ENCODE measurements at places on chromosomes 16 and 17.

GRCh38 chr16:77812856-77813500, 24.6 kb downstream of the VAT1L start:
- no peak for DNase-seq

DNA sequence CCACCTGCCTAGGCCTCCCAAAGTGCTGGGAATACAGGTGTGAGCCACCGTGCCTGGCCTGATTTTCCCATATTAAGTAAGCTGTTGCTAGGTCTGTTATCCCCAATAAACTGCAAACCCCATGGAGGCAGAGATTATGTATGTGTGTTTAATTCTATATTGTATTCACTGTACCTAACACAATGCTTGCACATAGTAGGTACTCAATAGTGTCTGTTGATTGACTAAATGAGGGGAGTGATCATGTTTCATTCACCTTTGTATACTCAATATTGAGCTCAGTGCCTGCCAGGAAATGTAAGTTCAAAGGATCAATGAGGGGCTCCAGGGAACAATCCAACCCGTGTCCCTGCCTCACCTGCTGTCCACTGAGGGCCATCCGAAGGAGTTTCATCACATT, 14.6 kb upstream of the GGA2 start:
- no peak for DNase-seq

- no peak for DNase-seq
Measured at GRCh38 chr16:72723781-72724180, 324.1 kb downstream of the ZFHX3 start.

DNA sequence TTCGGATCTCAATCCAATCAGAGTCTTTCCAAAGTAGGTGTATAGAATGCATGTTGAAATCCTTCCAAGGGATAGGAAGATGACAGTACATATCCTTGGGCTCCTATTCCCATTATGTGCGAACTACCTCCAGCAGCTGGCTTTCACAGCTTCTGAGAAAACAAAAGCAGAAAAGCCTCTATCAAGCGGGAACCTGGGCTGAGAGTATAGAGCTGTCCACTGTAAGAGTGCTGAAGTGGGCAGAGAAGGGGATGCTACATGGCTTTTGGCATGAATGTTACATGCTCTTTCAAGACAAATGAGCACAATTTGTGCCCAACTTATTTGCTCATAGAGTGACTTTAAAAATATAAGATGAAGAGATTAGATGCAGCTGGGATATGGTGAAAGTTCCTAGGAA, 993.5 kb downstream of the CDH8 start:
- no peak for DNase-seq

DNA sequence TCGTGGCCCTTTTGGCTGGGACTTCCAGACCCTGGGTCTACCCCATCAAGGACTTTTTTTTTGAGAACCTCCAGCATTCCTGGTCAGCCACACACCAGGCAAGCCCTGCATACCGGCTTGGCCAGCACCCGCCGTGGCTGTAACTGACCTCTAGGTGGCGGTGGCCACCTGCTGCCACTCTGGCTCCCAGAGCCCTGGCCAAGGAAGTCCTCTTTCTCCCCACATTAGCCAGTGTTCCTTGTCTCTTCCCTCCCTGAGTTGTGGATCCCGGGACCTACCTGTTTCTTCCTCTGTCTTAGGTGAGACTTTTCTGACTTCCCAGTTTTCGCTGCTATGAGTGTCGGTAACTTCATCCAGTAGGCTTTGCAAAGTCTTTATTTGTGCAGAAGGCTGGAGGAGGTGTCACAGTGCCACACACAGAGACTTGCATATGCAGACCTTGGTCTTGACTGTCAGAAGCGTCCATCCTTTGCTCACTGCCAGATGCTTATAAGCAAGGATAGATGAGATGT, 348.3 kb downstream of the CPPED1 start:
- peak; percentile 78 for DNase-seq

- no peak for DNase-seq
Measured at GRCh38 chr16:87691686-87692079, 74.1 kb downstream of the KLHDC4 start.

DNA sequence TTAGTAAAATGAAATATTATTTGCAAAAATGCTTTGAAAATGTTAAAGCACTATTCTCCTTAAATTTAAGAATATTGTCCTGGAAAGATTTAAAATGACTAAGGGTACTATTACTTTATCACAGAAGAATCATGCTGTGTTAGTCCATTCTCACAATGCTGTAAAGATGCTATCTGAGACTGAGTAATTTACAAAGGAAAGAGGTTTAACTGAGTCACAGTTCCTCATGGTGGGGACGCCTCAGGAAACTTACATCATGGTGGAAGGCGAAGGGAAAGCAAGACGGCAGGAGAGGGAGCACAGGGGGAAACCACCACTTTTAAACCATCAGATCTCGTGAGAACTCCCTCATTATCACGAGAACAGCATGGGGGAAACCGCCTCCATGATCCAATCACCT, 245.6 kb downstream of the IRX3 start:
- no peak for DNase-seq

DNA sequence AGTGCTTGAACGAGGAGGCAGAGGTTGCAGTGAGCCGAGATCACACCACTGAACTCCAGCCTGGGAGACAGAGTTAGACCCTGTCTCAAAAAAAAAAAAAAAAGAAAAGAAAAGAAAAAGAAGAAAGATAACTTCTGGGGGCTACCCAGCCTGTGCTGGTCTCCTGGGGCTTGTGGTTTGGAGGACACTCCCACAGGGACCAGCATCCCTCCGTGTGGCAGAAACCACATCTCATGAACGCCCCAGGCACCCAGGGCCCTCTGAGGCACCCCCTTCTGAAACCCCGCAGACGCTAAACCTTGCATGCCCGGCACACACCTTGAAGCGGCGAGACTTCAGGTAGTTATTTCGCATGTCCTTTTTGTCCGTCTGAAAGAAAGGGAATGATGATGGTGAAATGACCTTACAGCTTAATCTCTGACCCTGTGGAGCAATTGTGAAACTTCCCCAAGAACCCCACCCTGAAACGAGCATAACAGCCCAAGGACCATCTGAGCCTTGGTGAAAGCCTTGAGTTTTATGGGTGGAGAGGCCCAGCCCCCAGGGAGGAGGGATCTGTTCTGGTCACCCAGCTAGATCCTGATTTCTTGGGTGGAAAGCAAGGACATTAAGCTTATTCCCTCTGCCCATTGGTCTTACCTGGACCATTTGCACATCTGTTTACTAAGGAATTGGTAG, 55.0 kb downstream of the CNGB1 start:
- no peak for DNase-seq

DNA sequence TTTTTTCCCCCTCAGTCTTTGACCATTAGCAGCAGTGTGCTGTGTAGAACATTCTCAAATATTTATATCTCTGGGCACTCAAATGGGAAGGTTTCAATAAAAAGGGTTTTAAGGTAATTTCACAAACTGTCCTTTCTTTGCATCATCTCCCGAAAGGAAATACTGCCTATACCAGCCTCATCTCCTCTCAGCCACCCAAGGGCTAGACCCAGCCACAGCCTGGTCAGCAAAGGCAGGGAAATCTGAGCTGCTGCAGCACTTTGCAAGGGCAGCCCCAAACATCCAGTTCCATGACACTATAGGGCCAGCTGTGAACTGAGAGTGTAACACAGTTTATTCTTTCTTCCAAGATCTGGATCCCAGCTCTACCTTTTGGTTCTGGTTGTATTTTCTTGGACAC, 28.9 kb downstream of the TMEM11 start:
- DNase-seq: no peak

- no peak for DNase-seq
Measured at GRCh38 chr17:703081-703875, 11.4 kb downstream of the VPS53 start.

DNA sequence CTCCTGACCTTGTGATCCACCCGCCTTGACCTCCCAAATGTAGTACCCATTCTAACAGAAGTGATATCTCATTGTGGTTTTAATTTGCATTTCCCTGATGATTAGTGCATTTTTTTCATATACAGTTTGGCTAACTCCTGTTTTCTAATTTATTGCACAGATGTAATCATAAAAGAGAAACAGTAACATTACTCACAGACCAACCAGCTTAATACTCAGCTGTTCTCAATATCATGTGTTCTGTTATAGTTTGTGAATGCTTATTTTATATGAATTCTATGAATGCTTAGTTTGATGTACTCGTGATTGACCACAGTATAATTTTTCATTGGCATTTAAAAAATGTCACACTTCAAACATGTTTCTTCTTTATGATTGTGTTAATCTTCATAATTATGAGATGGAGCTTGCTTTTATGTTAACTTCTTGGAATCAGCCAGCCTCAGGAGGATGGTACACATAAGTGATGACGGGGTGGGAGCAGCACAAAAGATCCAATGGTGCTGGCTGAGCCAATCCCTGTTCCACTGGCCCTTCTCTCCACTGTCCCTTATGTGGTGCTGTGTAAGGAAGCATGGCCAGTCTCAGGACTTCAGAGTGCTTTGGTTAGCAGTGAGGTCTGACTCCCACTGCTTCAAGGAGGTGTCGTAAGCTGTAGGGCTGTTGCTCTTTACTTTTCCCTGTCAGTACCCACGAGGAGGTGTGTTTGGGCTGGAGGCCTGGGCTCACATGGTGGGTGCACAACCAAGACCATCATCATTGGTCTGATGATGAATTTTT, 191.0 kb downstream of the SPECC1 start:
- no peak for DNase-seq

GRCh38 chr17:61128661-61129115, 271.0 kb upstream of the TBX2 start:
- no peak for DNase-seq

GRCh38 chr17:38421871-38422827, 6.1 kb upstream of the ARHGAP23 start:
- no peak for DNase-seq

DNA sequence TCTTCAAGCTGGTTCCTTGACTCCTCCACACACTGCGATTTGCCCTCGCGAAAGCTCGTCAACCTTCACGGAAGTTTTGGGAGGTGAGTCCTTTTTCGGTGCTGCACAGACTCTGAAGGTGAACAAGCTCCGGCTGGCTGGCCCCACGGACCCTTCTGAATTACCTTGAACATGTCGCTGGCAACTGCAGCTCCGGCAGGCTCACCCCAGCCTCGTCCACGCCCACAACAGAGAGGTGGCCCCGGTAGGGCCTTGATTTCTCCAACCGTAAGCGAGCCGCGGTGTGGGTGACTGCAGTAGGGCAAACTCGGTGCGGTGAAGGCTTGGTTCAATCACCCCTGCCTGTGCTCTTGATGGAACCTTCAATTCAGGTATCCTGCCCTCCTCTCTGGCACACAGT, 1020.7 kb upstream of the GOT2 start:
- no peak for DNase-seq

DNA sequence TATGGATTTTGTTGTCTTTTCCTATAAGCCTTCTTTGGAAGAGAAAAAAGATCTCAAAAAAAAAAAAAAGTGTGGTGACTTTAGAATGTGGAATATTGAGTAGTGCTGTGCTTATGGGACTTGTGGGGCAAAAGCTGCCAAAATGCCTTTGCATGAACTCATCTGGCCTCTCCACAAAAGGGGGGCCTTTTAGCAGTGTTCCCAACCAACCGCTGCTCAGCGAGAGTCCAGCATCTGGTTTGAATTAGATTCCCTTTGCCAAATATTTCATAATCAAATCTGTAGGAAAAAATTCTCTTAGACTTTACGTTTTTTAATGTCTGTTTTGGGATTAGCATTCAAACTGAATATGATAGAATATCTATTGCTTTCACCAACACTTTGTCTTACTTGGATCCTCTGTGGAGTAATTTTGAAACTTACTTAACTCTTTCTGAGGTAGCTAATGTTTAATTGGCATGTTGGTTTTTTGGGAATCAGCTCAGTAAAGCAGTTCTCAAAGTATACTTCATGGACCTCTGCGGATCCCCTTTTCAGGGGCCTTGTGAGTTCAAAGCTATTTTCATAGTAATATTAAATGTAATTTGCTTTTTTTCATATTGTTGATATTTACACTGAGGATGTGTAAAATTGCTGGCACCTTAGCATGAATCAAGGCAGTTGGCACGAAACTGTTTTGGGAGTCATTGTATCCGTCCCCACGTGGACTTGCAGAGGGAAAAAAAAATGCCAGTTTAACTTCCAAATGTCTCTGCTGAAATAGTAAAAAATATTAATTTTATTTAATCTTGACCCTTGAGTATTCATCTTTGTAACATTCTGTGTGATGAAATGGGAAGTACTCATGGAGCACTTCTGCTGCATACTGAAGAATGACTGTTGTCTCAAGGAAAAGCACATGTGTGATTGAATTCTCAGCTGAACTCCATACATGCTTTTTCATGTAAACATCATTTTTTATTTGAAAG, 34.7 kb upstream of the VPS4A start:
- no peak for DNase-seq

GRCh38 chr17:77247048-77247541, 106.3 kb downstream of the SEC14L1 start:
- peak; percentile 98 for DNase-seq

DNA sequence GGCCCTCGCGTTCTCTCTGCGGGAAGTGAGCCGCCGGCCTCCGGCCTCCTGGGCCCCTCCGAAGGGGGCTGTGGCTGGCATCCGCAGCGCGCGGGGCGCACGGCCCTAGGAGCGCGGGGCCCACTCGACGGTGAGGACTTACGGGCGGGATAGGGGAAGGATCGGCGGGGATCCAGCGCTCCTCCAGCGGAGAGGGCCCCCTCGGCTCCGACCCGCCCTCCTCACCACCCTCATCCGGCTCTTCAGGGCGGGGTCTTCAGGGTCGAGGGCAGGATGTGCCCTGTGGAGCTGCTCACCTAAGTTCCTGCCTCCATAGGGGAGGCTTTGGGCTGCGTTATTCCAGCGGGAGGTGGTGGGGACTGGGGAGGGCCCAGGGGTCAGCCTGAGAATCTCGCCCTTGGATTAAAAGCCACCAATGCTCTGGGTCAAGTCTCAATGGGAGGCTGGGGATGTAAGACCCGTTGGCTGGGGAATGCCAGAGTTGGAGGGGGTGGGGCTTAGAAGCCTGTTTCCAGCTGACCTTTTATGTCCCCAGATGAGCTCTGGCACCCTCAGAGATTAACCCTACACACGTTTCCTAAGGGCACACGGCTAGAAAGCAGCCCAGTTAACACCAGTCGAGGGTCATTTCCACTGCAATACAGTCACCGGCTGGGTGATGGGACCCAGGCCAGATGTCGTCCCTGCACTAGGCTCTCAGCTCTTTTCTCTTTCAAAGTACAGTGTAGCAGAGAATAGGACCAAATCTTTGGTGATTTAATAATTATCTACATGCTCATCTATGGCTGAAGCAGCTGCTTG, 13.4 kb downstream of the TBX2 start:
- no peak for DNase-seq

- no peak for DNase-seq
Measured at GRCh38 chr17:44749076-44749979, 9.5 kb upstream of the ADAM11 start.

GRCh38 chr16:64381979-64382378, 739.9 kb downstream of the CDH11 start:
- no peak for DNase-seq

GRCh38 chr17:50562242-50563091, 2.0 kb downstream of the CACNA1G start:
- no peak for DNase-seq

GRCh38 chr17:80849119-80849518, 142.5 kb upstream of the CHMP6 start:
- DNase-seq: no peak

DNA sequence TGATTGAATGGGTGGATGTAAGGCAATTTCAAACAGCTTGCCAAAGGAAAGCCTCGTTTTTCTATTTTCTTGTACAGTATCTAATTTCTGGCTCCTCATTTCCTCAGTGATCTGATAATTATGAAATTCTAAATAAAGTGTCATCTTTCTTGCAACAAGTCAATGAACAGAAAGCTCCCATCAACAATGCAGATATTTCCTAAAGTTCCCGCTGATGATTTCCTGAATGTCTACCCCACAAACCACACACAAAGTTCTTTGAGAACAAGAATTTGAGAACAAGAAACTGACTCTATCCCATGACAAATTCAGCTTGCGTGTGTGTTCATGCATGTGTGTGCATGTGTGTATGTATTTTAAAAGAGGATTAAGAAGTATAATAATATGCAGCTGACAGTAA, 35.2 kb downstream of the SKAP1 start:
- no peak for DNase-seq
